HT-29 (cell line): ENCODE measurements at places on chromosomes 1 and 21. TPM values are rescaled to one million over a fixed set of nuclear protein-coding genes. Genes with fewer than 3 reads are reported as not detected.

Gene EFNA1
- 49.8 and 62.7 TPM in 2 replicates for total RNA-seq

Gene C1orf56
- total RNA-seq = 2.4 and 3.1 TPM in 2 replicates

GRCh38 chr1:204278251-204278650, 64.5 kb upstream of the GOLT1A start:
- DNase-seq = no peak

- DNase-seq = no peak
Observed at GRCh38 chr1:182410138-182410537, 9.7 kb upstream of the TEDDM1 start.

- no peak for DNase-seq
Observed at GRCh38 chr21:17667256-17667655, 54.6 kb upstream of the BTG3 start.

GRCh38 chr1:66349242-66349641, 184.7 kb upstream of the SGIP1 start:
- DNase-seq = no peak

- no peak for DNase-seq
Observed at GRCh38 chr1:93703643-93704042, 22.0 kb upstream of the BCAR3 start.
